ENCODE measurements at places on chromosomes 3 and 15.

DNA sequence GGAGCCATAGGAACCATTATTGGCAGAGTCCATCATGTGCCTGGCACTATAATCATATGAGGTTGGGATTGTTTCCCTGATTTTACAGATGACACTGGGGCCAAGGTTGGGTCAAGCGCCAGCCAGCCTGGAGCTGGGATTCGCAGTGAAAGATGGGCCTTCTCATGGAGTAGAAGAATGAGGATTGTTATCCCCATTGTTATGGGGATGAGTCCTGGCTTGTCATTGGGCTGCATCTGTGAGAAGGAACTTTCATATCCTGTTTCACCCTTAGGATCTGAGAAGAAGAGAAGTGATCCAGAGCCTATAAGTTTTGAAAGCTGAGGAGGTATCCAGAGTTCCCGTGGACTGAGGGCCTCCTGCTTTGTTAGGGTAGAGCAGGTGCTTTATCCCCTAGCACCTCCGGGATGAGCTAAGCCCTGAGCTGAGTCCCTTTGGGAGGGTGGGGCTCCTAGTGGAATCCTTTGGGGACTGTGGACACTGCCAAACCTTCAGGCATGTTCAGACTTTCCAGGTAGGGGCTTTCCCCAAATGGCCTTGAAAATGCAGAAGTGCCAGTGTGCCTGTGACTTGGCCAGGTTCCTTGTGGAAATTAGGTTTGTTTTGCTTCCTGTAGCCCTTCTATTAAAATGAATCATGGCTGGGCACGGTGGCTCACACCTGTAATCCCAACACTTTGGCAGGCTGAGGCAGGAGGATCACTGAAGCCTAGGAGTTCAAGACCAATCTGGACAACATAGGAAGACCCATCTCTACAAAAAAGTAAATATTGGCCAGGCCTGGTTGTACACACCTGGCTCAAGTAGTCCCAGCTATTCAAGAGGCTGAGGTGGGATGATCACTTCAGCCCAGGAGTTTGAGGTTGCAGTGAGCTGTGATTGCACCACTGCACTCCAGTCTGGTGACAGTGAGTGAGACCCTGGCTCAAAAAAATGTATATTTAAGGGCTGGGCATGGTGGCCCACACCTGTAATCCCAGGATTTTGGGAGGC is 30.2 kb upstream of the BSN start:
- no peak for DNase-seq

- DNase-seq, result no peak
These were observed 52.7 kb upstream of the SPTSSB start for GRCh38 chr3:161423911-161424522.

DNA sequence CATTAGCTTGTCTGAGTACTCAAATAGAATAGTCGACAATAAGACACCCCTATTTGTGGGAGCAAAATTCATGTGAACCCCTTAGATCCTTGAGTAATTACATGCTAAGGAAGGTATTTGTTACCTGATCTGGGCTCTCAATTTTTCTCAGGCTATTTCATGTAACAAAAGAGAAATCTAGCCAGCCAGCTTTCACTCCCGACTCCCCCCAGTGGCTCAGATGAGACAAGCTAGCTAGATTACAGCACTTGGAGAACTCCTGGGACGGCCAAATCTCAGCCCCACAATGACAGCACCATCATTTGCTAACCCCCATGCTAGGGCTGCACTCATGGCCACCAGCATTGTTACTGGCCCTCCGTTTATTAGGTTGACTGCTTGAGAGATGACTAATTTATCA is 41.3 kb downstream of the GLDN start:
- DNase-seq, result no peak

GRCh38 chr3:161852744-161853143 is 356.1 kb downstream of the OTOL1 start:
- DNase-seq, result no peak

DNA sequence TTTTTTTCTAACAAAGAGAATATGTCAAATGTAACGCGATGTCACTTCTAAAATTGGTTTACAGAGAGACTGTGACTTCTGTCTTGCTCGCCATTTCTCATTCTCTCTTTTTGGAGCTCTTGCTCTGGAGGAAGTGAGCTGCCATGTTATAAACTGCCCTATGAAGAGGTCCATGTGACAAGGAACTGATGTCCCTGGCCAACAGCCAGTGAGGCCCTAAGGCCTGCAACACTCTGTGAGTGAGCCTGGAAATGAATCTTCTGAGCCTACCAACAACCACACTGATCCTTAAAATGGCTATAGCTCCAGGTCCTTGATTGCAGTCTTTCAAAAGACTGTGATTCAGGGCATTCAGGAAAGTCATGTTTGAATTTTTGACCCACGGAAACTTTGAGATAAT is 49.9 kb downstream of the NMD3 start:
- DNase-seq, result no peak

DNA sequence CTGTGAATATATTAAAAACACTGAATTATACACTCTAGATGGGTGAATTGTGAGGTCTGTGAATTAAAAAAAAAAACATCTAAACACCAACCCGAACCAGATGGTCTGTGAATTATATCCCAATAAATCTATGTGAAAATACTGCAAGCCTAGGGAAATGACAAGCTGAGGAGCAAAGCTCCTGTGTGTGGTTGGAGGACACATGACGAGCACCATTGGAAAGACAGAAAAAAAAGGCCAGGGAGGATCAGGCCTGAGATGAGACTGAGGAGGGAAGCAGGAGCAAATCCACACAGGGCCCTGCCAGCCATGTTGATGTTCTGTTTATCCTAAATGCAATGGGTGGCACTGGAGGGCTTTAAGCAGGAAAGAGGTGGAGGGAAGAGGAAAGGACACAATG is 200.0 kb downstream of the RORA start:
- no peak for DNase-seq

DNA sequence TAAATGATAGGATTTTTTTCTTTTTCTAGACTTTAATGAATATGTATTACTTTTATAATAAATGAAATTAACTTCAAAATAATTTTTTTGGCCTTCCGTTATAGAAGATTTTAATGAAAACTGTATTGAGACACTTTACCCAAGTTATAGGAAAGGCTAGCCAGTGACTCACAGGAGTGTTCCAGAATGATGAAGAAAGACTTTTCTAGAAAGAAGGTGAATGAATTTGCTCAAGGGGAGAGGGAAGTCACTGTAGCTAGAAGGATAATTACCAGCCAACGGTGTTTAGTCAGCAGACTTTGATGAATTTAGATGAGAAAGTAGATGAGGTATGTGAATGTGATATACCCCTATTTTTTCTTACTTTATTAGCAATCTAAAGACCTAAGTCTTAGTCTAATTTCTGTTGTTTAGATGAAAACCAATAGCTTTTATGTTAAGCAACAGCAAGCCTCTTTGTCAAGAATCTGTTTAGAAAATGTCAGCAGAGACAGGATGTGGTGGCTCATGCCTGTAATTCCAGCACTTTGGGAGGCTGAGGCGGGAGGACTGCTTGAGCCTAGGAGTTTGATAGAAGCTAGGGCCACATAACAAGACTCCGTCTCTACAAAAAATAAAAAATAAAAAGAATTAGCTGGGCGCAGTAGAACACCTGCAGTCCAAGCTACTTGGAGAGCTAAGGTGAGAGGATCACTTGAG is 3.2 kb downstream of the ALAS1 start:
- DNase-seq, result no peak

GRCh38 chr3:188955919-188956318 is 215.9 kb upstream of the TPRG1 start:
- DNase-seq, result no peak
